Activated CD8-positive, alpha-beta T cell treated with anti-CD3 and anti-CD28 coated beads for 36 hours (primary cell): ENCODE measurements at places on chromosomes 7 and 10. TPM values are rescaled to one million over a fixed set of nuclear protein-coding genes. Genes with fewer than 3 reads are reported as not detected.

The FOXI2 gene
- total RNA-seq, result not detected

The CLCN1 gene
- total RNA-seq, result 0.09 TPM

The GPR141 gene
- total RNA-seq, result not detected

The SERPINE1 gene
- 1.2 TPM for total RNA-seq

The ORC5 gene
- total RNA-seq, result 22.1 TPM

The CCL24 gene
- total RNA-seq, result not detected

The MRPS33 gene
- 95.5 TPM for total RNA-seq

The KLF14 gene
- total RNA-seq, result not detected

The CLDN12 gene
- 4.3 TPM for total RNA-seq

The TMEM178B gene
- total RNA-seq, result 0.34 TPM

The OR2A7 gene
- 2.1 TPM for total RNA-seq

The EN2 gene
- total RNA-seq, result not detected

The SMIM30 gene
- 49.3 TPM for total RNA-seq

The SPDYE11 gene
- total RNA-seq, result not detected

The TFR2 gene
- 11.9 TPM for total RNA-seq

The TUBAL3 gene
- not detected for total RNA-seq

The SLC13A1 gene
- not detected for total RNA-seq

The TMEM229A gene
- total RNA-seq, result not detected

- peak; percentile 7 for DNase-seq
Measured at GRCh38 chr10:106795619-106796018, 368.9 kb downstream of the SORCS1 start.

- no peak for DNase-seq
Measured at GRCh38 chr7:139725077-139725476, 52.7 kb downstream of the HIPK2 start.

DNA sequence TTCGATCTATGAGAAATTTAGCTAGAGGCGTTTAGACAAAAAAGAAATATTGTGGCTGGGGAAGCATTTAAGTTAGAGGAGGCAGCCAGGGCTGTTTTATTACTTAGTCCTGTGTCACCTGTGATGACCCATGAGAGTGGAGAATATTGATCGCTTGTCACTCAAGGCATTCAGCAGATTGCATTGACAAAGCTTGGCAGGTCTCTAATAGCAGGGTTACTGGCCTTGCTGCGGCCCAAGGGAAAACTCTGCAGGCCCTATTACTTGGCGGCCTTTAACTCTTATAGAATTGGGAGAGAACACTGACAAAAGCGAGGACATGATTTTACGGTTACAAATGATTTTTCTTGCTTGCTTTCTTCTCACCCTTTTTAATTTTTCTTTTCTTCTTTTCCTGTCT lies 473.5 kb downstream of the AUTS2 start:
- DNase-seq, result no peak

DNA sequence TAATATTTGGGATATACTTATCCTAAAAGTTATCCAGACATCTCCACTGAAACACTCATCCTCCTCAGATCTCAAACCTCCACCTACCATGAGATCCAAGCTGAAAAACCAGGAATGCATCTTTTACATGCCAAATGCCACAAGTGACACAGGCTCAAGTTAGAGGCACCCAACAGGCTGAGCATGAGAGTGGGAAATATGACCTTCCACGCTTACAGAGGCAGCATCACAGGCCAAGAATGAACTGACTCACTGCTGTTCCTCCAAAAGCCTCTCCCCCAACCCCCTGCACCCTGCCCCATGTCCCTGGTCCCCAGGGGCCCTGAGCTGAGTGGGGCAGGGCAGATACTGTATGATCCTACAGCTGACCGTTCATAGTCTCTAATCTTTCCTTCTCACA lies 4.8 kb upstream of the MTPAP start:
- DNase-seq, result no peak

DNA sequence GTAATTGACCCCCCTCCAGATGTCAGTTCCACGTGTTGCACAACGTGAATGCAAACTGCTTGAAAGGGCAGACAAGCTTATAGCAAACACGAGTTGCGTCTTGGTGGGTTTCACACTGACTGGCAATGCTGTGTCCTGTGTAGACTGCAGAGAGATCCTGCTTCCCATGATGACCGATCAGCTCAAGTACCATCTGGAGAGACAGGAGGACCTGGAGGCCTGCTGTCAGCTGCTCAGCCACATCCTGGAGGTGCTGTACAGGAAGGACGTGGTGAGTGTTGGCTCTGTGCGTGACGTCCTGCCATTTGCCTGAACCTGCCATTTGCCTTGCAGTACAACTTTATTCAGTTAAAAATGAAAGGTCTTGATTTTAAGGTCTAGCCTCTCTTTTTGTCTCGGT lies 71.1 kb downstream of the INSYN2A start:
- DNase-seq, result no peak

- DNase-seq, result no peak
Measured at GRCh38 chr7:2706685-2707126, 18.7 kb downstream of the AMZ1 start.

- DNase-seq, result peak; percentile 61
Measured at GRCh38 chr10:110617425-110618229, 26.5 kb upstream of the RBM20 start.

DNA sequence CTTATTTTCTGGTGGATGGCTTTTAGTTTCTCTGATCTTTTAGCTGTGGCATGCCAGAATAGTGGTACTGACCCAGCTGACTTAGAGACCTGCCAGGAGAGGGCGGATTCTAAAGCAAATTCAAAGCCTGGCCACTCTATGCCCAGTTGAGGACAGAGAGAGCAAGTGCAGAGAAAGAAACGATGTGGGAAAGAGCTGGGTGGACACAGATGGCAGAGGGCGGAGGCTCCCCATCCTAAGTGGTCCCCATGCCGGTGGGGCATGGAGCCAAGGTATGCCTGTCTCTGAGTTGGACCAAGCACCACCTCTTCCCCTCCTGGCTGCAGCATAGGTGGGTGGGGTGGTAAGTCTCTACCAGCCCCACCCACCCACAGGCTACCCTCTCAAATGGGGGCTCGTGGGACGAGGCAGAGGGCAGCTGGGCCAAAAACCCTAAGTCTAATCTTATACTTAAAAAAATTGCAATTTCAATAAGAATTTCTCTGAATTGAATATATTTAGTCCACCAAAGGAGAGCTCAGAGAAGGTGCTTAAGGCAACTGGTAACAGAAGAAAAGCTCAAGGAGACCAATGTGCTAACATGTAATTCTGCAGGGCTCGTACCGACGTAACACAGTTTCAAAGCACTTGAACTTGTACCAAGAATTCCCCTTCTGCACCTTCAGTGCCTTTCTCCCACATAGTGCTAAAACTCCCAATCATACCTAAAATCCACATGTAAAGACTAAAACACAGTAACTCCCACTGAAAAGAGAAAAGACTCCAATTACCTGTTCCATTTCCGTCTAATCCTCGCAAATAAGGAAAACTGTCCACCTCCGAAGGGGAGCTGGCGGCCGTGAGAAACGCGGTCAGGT lies 85.7 kb upstream of the NMT2 start:
- peak; percentile 9 for DNase-seq

- DNase-seq, result peak; percentile 19
Measured at GRCh38 chr7:105885387-105886111, 9.2 kb upstream of the ATXN7L1 start.

- peak; percentile 72 for DNase-seq
Measured at GRCh38 chr10:132397671-132398565, 918 bp downstream of the PWWP2B start.

DNA sequence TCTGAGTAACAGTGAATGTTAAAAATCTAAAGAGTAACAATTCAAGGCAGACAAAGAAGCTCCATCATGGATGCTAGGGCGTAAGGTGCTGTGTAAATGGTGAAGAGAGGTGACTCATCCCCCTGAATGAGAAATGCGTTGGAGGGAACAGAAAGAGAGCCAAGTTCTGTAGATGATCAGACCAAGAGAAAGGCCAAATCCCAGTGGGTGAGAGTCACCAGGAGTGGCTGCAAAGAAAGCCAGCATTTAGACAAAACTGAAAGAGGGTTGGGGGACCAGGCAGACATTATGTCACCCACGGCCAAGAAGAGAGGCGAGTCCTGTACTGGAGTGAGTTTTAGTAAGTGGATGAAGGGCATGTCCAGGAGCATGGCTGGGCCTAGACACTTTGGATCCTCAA lies 153.1 kb downstream of the TRIL start:
- no peak for DNase-seq

DNA sequence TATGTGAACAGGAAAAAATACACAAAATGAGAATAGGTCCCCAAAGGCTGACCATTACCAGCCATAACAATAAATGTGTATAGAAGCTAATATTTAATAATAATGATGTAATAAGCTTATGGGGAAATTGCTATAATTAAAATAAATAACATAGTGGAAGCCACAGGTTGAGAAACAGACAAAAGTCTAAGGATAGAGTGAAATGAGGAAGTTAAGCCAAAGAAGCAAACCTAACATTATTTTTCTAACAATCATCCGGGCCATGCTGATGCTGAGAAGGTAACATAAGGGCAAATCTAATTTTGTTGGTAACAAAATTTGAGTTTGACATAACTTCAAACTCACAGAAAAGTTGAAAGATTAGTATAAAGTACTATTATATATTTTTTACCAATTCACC lies 115.9 kb downstream of the MICU1 start:
- no peak for DNase-seq

GRCh38 chr10:12875100-12875499 lies 126.4 kb downstream of the CCDC3 start:
- no peak for DNase-seq

GRCh38 chr10:28806951-28807759 lies 129.8 kb downstream of the BAMBI start:
- DNase-seq, result no peak

- no peak for DNase-seq
Measured at GRCh38 chr10:8767591-8767990, 713.1 kb downstream of the GATA3 start.

- no peak for DNase-seq
Measured at GRCh38 chr7:73345951-73346350, 18.0 kb downstream of the FKBP6 start.

- DNase-seq, result peak; percentile 33
Measured at GRCh38 chr10:35343739-35344138, 7.4 kb downstream of the CCNY start.

- no peak for DNase-seq
Measured at GRCh38 chr10:120490288-120490687, 33.3 kb downstream of the PLPP4 start.

DNA sequence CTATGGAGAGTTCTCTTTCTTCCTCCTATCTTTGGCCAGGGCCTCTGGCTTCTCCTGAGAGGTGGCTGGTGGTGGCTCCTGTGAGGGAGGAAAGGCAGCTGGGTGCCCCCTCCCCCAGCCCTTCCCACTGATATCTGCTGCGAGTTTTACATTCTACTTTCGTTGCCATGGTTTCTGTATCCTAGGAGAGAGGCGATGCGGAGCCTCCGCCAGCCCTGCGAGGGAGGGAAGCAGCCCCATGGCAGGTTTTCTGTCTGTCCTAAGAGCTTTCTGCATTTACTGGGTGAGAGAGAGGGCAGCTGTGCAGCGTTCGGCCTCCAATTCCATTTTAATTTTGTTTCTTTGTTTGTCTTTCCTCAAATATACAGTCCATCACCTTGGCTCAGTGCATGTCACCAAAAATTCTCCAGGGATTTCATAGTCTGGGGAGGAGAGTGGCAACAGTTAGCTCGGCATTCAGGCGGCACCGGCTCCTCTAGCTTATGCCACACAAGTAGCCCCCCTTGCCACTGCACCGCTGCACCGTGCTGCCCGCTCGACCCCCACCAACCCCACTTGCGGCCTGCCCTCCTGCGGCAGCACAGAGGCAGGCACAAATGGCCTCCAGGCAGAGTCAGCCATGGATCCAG lies 20.4 kb downstream of the DNAJB12 start:
- peak; percentile 42 for DNase-seq

GRCh38 chr7:129435414-129435829 lies 1.2 kb downstream of the STRIP2 start:
- DNase-seq, result no peak

DNA sequence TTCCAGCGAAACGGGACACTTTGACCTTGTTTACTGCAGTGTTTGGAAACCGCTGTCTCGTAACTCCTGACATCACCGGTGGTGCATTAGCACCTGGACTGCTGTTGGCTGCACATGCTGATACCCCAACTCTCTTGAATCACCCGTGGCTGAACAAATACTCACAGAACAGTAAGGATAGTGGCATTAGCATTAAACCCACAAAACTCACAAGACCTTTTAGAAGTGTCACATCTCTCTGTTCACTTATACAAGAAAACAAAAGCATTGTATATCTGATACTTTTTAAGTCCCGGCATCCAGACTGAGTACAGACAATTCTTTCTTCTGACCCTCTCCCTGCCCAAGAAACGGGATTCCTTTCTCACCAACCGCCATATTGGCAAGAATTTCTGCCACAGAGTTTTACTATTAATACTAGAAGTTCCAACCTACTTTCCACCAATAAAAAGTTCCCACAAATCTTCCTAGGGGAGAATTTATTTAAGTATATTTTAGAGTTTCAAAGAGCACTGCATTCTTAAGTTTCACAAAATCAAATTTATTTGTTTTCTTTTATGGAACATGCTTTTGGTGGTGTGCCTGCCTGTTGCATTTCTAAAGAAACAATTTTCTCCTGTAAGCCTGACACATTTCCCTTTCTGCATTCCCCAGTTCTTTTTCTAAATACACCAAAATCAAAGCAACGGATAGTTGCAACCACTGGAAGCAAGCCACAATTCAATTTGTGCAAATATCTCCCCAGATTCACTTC lies 208.4 kb upstream of the KLF14 start:
- DNase-seq, result no peak

GRCh38 chr10:4596951-4597350 lies 229.1 kb upstream of the AKR1E2 start:
- no peak for DNase-seq

- peak; percentile 41 for DNase-seq
Measured at GRCh38 chr10:102710609-102711008, 3.6 kb downstream of the ARL3 start.

- DNase-seq, result no peak
Measured at GRCh38 chr7:51263631-51264484, 52.8 kb downstream of the COBL start.

DNA sequence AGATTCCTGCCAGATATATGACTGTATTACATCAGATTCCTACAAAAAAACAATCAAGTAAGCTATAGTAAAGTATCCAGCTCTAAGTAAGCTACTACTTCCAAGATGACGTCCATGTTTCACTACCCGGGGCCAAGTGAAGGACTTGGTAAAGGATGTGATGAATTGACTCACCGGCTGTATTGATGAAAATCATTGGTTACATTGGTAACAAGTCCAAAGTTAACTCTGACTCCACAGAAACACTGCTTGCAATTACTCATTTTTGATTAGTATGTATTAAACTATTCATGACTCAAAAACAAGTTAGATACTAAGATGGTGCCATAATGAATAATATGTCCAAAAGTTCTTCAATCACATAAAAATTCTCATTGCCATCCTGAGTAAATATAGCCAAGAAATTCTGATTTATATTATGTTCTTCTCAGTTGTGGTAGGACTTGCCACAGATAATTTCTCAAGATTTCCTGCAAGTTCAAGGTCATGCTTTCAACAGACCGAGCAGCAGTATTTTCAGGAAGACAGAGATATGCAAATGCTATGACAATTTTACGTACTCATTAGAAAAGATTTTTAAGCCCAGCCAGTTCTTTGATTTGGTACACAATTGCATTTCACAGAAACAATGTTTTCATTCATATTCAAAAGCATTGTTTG lies 12.6 kb upstream of the DNAJC1 start:
- DNase-seq, result no peak

GRCh38 chr7:121049028-121049791 lies 60.7 kb downstream of the CPED1 start:
- DNase-seq, result no peak

- no peak for DNase-seq
Measured at GRCh38 chr10:68235581-68235980, 3.7 kb upstream of the ATOH7 start.

GRCh38 chr10:101020427-101021075 lies 10.4 kb downstream of the PDZD7 start:
- DNase-seq, result no peak

GRCh38 chr7:16619979-16620408 lies 25.6 kb downstream of the ANKMY2 start:
- peak; percentile 37 for DNase-seq
